GF-D8 (cell line): ENCODE measurements at places on chromosomes 7 and 10.

DNA sequence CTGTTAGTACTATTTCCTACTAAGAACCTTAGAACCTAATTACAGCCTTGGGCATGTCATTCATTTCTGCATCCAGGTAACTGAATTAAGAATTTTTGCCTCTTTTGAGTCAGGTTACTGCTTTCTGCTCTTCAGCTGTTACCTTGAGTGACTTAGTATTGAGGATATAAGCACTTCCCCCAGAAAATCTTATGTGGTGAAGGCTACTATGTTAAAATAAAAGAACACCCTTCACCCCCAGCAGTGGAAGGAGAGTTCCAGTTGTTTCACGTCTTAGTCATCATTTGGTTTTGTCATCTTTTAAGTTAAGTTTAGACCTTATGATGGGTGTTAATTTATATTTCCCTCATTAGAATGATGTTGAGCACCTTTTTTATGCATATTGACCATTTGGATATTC, 82.8 kb downstream of the GLCCI1 start:
- DNase-seq: no peak

DNA sequence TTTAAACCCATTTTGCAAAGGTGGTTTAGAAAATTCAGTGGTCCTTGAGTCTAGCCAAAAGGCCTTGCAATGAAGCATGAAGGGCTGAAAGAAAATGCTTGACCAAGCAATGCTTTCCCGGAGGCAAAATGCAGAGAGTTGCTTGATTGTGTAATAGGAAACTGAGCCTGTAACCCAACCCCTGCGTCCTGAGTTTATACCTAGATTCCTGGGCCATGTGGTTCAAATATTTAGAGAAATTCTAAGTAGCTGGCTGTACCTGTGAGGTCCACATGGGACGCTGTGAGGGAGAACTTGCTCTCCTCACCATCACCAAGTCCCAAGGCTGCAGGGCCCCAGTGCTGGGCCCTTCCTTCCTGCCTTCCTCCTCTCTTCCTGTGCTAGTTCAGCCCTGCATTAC, 45.7 kb downstream of the CXCL12 start:
- no peak for DNase-seq

DNA sequence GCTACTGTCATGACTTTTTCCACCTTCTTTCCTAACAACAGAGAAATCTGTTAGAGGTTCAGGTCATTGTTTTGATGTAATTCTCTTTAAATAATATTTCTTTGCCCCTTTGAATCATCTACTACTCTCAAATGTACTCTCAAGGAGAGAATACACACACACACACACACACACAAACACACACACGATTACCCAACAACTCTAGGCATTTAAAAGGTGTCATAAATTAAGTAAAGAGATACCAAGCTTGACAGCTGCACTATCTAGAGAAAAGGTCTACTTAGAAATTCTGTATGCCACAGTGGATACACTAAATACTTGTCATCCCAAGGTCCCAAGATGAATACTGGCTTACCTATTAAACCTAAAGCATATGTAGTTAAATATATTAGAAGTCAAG, 4.8 kb downstream of the PANK1 start:
- no peak for DNase-seq

DNA sequence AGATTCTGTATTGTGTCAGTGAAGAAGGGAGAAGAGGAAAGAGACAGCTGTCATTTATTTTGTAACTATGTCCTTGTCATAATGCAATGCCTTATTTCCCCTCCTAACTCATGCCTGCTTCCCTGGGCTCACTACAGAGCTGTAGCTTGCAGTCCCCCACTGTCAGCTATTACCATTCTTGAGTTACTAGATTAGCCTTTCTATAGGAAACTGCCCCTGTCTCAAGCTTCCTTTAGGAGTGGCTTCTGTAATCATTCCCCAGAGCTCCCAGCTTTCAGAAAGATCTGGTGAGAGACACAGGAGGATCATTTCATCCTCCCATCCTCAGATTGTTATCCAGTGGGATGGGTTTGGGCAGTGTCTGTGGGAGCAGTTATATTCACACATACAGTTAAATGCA, 32.4 kb upstream of the SMKR1 start:
- no peak for DNase-seq

GRCh38 chr10:117260084-117260483, 19.2 kb downstream of the SLC18A2 start:
- peak; percentile 25 for DNase-seq

- peak; percentile 47 for DNase-seq
Observed at GRCh38 chr7:2451171-2452073, 24.8 kb downstream of the GRIFIN start.

- DNase-seq: no peak
Observed at GRCh38 chr7:25388681-25389080, 160.4 kb upstream of the NPVF start.

DNA sequence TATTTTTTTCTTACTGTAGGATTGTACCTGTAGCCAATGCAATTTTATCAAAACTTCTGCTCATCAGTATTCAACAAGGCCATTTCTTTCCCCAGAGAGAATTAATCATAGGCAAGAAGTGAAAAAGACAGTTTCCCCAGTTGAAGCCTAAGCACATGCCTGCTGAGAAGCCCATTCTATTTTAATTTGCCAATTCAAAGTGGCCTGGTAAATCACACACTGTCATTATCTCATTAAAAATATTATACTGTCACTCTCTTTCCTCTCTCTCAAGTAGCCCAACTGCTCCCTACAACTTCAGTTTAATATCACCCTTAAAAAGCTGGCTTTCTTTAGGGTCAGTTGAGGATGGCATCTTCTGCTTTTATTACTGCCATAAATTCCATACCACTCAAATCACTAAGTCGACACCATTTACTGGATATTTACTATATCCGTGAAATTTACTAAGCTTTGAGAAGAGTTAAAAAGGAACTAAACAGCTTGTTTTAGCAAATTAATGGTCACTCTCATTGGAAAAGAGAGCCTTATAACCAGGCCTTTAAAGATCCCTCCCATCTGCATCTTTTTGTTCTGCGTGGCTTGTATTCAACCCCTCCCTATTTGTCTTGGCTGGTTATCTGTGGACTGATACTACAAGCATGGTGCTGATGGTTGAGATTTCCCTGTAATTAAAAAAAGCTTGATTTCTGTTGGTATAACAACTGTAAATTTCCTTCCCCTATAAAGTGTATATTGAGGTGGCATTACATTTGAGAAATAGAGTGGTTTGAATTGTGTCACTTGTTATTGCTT, 30.6 kb downstream of the COL28A1 start:
- DNase-seq: no peak

DNA sequence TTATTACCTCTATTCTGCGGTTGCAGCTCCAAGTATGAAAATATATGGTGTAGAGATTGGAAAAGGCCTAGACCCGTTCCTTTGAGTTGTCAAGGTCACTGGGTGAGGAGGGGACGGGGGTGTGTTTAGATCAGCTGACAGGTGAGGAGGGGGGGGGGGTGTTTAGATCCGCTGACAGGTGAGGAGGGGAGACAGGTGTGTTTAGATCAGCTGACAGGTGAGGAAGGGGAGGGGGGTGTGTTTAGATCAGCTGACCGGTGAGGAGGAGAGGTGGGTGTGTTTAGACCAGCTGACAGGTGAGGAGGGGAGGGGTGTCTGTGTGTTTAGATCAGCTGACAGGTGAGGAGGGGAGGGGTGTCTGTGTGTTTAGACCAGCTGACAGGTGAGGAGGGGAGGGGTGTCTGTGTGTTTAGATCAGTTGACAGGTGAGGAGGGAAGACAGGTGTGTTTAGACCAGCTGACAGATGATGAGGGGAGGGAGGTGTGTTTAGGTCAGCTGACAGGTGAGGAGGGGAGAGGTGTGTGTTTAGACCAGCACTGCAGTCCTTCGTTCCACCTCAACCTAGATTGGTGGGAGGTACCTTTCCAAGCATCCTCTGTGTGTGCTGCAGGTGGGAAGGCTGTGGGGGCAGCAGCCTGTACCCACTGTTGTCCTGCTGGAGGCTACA, 655.0 kb upstream of the ADARB2 start:
- no peak for DNase-seq

- DNase-seq: no peak
Observed at GRCh38 chr7:7613210-7613609, 27.3 kb upstream of the UMAD1 start.

DNA sequence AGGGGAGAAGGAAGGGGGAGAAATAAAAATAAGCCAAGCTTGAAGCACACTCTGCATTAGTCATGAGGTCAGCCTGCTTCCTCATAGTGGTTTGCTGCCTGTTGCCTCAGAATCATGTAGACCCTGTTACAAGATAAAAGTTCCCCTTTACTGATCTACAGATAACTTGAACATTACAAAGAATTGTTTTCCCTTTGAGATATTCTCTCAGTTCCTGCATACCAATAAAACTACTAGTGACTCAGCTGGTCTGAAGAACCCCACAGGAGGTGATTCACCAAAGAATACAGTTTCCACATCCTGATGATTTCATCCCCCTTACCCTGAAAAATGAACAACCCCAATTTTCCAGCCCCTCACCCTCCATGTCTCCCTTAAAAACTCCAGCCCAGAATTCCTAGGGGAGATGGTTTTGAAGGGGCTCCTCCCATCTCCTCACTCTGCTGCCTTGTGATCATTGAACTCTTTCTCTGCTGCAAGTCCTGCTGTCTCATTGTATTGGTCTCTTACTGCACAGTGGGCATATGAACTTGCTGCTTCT, 31.5 kb upstream of the NRP1 start:
- DNase-seq: peak; percentile 40

DNA sequence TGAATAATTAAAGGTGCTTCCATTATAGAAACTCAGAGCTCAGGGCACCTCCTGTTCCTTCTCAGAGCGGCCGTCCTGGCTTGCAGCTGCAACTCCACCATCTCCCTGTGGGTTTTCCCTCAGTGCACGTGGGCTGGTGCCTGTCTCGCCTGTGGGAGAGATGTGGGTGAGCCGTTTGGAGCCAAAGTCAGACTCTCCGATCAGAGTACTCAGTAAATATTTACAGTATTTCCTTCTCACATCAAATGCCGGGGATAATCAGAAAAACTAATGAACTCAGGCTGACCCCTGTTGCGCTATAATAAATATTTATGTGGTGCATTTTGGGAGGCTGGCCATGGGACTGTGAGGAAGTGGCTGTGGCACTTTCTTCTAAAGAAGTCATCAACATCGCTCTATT, 155.8 kb upstream of the HABP2 start:
- no peak for DNase-seq

DNA sequence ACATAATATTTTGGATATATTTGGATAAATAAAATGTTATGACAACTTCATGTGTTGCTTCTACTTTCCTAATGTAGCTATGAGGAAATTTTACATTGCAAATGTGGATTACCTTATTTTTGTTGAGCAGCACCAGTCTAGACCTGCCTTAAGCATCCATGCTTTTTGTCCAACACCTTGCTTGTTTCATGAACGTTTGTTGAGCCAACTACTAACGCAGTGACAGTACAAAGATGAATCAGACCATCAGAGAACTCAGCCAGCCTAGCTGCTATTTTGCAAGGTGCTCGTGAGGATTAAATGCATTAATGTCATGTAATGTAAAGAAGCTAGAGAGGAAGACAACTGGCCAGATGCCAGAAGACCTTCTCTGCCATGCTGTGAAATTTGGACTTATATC, 1.1 kb upstream of the ZC3HAV1L start:
- no peak for DNase-seq

GRCh38 chr10:17506390-17506789, 52.0 kb upstream of the ST8SIA6 start:
- DNase-seq: peak; percentile 70

- DNase-seq: no peak
Observed at GRCh38 chr10:84567133-84567532, 238.7 kb downstream of the CCSER2 start.

DNA sequence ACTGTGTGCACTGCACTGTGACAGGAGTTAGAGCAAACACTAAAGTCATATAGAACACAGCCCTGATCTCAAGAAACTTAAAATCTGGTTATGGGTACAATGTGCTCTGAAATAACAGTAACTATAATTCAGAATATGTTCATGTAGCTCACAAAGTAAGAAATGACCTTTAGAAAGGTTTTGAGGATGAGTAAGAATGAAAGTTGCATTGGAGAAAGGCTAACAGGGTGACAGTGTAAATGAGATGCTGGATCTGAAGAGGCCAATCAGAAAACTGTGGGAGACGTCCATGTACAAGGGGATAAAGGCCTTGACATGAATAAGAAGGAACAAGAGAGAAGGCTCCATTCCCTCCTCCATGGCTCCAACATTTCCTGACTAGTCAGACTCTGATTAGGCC, 124.7 kb downstream of the GRM3 start:
- DNase-seq: no peak

DNA sequence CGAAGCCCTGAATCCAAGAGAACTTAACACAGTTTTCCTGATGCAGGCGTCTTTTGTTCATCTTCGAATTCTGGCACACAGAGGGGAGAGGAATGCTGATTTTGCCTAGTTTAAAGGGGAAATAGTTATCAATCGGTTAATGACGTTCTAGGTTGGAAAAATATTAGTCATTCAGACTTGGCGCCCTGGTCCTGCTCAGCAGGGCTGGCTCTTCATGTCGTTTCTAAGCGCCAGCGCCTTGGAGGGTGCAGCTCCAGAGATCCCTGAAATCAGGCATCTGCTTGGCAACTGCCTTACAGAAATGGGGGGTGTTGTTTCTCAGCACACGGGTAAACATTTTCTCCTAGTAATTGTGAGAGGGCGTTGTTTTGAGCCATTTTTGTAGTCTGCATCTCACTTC, 1.3 kb upstream of the PRTFDC1 start:
- no peak for DNase-seq

DNA sequence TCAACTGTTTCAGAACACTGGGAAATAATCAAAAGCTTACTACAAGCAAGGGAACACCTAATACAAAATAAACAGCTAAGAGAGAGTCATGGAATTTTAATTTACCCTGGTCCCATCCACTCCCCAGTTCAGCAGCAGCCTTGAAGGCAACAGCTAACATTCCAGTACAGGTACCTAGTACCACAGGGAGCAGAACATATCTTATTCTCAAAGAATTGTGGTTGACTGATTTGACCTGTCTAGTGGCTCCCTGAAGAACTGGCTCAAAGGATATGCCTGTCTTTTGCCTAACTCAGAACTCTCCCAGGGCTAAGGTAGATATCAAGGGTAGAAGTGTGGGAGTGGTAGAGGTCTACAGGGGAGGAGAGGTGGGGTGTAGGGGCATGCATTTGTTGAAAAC, 32.3 kb downstream of the SMURF1 start:
- no peak for DNase-seq

- DNase-seq: no peak
Observed at GRCh38 chr10:97020452-97021400, 165.0 kb downstream of the SLIT1 start.

- no peak for DNase-seq
Observed at GRCh38 chr7:138089080-138089901, 13.0 kb downstream of the AKR1D1 start.
